Lung (tissue), 17 donors: ENCODE measurements at places on chromosomes 12 and 14.
A peak's percentile ranks its signal among the peaks of the same experiment; 100 is the strongest.

DNA sequence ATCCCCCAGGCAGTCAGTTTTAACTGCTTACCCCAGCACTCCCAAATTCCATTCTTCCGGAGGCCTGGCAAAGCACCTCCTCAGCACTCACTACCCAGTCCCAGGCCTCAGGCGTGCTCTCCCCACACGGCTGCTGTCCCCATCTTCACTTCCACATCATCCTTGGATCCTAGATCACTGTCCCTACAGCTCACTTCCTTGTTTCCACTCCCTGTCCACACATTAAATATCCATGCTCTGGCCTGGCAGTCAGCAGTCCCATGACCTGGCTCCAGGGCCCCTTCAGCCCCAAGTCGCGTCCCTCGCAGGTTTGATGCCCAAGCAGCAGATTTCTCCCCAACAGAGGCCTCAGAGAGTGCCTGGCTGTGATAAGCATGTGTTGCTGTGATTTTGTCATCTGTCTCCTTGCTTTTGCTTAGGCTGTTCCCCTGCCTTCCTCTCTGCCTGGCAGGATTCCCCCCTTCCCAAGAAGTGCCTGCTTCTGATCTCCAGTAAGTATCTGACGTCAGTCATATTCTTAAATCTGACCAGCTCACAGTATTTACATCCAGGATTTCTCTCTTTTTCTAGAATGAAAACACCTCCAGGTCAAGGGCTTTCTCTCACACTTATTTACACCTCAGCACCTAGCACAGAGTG is 241.7 kb downstream of the ZFP36L1 start:
- DNase-seq = peak; percentile 43

- no peak for DNase-seq
These were observed 1492.4 kb upstream of the FLRT2 start for GRCh38 chr14:84037593-84037992.

DNA sequence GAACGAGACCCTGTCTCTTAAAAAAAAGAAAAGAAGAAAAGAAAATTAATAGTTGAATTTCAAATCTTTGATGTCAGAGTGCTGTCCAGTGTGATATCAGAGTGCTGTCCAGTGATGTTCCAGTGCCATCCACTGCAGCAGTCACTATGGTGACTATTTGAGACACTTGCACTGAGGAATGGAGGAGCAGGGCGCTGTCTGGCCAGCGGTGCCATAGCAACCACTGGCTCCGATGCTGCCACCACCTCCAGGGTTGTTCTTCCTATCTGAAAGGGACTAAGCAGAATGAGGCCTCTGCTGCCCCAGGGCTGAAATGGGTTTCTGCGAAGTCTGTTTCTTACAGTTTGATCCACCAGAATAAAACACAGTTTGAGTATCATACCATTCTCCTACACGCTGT is 272.9 kb downstream of the NUAK1 start:
- DNase-seq = no peak

DNA sequence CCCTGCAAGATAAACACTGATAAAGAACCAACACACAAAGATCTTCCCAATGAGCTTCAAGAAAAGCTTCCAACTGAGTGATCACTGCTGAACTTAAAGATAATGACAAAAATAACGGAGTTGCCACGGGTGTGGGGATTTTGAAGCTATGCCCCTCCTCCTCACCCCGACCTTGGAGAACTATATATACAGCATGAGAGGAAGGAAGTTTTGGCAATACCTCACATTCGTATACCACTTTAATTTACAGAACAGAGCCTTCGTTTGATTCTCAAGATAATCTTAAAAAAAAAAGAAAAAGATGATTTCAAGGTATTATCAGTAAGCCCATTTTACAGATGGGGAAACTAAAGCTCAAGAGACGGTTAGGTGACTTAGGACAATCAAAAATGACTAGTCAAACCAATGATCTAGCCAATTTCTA is 715 bp downstream of the NEK9 start:
- peak; percentile 24 for DNase-seq

DNA sequence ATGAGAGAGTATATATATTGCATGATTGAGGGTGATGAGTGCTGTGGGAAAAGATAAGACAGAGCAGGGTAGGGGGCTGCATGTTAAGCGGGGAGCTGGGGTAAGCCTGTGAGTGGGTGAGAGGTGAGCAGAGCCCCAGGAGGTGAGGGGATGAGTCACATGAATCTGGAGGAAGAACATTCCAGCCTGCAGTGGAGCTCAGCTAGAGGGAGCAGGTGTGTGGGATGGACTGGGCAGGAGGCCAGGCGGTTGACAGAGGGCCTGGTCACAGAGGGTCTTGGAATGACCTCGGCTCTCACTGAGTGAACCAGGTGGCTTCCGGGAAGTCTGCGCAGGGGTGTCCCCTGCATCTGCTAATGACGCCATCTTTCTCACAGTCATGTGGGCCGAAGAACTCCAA is 44.4 kb downstream of the GIT2 start:
- no peak for DNase-seq

DNA sequence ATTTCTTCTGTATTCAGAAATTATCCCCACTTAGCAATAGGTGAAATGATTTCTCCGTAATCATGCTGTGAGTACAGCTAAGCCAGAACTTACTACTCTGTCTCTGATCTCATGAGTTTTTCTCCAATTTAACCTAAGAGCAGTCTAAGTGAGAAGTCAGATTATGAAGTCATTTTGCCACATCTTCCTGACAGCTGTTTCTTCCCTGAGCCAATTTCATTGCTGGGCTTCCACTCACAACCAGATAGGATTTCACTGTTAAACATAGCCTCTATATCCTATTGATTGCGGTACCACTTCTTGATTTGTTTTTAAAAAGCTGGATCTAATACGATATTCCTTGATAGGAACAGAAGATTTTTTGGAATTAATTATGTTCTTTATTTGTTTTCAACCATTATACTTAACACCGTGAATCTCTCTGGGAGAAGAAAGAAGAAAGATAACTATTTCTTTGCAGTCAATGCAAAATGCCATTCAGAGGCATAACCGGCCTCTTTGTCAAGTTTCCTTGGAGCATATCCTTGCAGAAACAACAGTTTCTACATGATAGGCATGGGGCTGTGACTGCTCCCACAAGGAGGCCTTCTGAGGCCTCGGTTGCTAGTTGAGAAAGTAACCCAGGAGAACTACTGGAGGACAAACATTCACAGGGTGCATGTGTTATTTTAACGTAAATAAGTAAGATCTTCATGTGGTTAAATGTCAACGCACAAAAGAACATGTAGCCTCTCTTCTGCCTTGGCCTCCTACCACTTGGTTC is 212.2 kb downstream of the NPAS3 start:
- no peak for DNase-seq

DNA sequence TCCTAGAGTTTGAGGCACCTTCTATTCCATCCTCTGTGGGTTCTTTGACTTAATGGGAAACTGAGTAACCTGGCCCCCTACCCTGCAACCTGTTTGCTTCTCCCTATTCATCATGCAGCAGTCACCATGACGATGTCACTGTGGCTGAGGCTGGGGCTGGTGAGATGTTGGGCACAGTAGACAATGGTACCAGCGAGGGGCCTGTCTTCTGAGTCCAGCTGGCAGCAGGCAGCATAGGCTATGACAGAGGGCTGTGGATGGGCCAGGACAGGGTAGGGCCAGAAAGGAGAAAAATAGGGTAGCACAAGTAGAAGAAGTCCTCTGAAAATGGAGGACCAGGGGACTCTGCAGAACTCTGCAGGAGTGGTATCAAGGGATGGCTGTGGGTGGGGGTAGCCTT is 2.0 kb downstream of the CIROP start:
- no peak for DNase-seq

- no peak for DNase-seq
These were observed 224.4 kb upstream of the KRR1 start for GRCh38 chr12:75735853-75736252.

GRCh38 chr12:15834575-15834974 is 45.4 kb upstream of the EPS8 start:
- DNase-seq = no peak

DNA sequence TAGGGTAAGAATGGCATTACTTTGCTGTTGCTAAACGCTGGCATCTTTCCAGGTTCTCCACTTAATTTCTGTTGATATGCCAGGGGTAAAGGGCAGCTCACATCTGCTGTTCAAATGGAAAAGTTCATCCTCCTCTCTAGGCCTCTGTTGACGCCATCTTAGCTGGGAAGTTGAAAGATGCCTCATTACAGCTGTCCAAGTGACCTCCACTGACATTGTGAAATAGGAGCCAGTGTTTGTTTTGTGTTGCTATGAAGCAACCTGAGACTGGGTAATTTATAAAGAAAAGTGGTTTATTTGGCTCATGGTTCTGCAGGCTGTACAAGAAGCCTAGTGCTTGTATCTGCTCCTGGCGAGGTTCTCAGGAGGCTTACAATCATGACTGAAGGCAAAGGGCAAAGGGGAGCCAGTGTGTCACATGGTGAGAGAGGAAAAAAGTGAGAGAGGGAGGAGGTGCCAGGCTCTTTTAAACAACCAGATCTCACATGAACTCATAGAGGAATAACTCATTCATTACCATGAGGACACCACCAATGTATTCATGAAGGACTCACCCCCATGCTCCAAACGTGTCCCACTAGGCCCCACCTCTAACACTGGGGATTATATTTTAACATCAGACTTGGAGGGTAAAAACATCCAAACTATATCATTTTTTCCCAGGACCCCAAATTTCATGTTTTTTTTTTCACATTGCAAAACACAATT is 3.2 kb upstream of the ADAM21 start:
- peak; percentile 53 for DNase-seq

GRCh38 chr14:59131938-59132795 is 56.3 kb upstream of the DAAM1 start:
- DNase-seq = peak; percentile 11

- no peak for DNase-seq
These were observed 660 bp upstream of the HCFC2 start for GRCh38 chr12:104063712-104064030.

DNA sequence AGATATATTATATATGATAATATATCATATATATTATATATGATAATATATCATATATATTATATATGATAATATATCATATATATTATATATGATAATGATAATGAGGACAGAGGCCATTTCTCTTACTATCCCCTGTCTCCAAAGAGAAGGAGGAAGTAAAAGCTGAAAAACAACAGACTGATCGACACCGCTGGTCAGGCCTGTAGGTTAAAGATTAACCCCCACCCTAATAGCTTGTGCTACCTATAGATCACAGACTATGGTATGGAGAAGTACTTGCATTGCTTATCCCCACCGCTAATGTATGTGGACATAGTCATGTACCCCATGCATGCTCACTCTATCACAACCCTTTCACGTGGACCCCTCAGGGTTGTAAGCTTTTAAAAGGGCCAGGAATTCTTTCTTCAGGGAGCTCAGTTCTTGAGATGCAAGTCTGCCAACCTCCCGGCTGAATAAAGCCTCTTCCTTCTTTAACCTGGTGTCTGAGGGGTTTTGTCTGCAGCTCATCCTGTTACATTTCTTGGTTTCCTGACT is 786.1 kb upstream of the TMEM132C start:
- DNase-seq = no peak

DNA sequence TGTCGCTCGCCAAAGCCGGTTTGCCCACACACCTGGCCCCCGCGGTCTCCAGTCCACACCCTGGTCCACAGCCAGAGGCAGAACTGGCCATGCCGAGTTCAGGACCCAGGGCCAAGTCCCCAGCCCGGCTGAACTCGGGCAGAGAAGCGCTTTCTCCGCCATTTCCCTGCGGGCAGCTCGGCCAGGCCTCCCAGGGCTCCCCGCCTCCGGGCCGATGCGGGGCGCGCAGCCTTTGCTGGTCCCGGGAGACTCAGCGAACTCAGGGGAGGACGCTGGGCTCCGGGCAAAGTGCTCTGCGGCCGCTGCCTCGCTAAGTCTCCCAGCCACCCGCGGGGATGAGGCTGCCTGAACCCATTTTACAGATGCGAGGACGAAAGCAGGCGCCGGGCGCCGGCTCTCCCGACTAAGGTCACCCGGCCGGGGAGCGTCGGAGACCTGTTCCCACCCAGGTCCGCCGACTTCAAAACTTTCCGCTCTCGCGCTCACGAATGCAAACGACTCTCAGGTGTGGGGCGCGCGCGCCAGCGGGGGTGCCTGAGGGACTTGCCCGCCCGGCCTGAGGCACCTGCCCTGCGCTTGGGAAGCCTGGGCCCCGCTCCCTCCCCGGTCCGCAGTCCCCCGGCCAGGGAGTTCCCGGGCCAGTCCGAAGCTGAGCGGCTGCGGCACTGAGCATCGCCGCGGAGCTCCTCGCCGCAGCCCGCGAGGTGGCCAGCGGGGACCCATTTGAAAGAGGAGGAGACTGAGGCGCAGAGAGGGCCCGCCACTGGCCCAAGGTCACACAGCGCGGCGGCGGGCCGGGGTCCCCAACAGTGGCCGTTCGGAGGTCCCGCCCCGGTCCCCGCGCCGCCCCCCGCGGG is 627 bp downstream of the TESC start:
- DNase-seq = no peak

- DNase-seq = no peak
These were observed 258.9 kb upstream of the LRIG3 start for GRCh38 chr12:59179231-59179630.

DNA sequence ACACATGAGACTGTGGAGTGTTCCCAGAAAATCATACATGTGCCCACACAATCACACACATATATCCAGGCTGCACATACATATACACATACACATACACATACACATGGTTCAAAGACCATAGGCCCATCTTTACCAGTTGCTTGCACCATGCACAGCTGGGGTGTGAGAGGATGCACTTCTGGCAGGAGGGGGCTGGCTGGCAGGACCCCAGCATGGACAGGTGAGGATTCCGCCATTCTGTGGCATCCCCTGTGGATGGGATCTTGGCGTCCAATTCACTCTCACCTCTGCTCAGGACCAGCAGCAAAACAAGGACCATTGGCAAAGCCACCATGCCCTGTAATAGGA is 7.0 kb downstream of the ITGB7 start:
- DNase-seq = no peak

- DNase-seq = peak; percentile 100
These were observed 107.5 kb upstream of the ATF7IP start for GRCh38 chr12:14257734-14258574.

- peak; percentile 58 for DNase-seq
These were observed 121.4 kb downstream of the SLC15A4 start for GRCh38 chr12:128702371-128702770.

GRCh38 chr14:100654025-100654813 is 67.0 kb upstream of the BEGAIN start:
- DNase-seq = no peak

DNA sequence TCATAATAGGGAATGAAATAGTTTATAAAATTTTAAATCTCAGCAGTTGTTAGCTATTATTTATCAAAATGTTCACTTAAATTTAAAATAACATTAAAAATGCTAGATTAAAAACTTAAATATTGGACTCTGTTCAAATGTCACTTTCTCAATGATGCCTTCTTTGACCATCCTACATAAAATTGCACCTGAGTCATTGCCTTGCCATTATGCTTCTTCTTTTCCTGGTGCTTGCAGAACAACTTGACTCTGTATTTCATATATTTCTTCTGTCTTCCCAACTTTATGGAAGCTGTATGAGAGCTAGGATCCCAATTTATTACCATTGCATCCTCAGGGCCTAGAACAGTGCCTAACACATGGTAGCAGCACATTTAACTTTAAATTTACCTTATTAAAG is 37.3 kb upstream of the CPM start:
- DNase-seq = no peak

DNA sequence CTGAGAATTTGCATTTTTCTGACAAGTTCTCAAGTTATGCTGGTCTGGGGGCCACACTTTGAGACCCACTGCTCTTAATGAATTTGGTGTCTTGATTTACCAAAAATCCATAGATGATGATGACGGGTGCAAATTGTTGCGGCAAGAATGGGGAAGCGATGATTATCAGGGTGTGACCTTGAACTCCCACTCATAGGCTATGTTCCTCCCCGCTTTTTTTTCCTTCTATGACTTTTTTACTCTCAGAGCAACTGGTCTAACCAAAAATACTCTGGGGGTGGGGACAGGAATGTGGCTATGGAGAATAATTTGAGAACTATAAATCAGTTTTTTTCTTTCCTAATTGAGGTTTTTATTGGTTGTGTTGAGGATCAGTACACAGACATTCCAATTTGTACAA is 83.6 kb downstream of the PPFIBP1 start:
- no peak for DNase-seq
